ENCODE measurements at places on chromosomes 5 and 9.

- DNase-seq: no peak
Observed at GRCh38 chr9:33946779-33947535, 101.7 kb downstream of the UBAP2 start.

DNA sequence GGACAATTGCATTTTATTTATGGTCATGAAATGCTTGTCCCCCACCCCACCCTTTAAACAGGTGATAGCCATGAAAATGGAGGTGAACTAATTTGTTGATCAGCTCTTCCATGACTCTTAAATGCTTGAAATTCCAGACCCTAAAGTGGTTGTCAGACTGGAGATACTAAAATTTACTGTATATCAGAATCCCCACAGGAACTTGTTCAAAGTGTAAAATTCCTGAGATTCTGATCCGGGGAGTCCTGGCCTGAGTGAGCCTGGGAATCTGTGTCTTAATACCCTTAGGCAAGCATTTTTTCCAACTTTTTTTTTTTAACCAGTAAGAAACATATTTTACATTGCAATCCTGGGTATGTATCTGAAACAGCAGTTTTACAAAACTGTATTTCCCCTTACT, 4.7 kb downstream of the SKP2 start:
- no peak for DNase-seq

- no peak for DNase-seq
Observed at GRCh38 chr9:128362774-128363173, 8.4 kb upstream of the URM1 start.

DNA sequence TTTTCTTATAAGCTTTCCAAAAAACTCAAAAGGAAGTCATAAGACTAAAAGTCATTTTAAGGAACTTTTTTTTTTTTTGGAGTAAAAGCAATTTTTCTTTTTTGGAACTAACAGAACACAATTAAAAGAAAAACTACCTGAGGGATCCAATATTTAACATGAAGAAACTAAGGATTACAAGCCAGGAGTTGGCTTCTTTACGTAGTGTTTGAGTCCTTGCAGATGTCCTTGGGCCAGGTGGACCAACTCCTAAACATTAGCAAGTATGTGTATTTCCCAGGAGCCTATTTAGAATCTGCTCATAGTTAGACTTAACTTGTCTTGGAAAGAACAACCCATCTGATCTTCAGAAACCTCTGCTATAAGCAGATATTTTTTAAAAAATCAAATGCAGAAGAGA, 154.1 kb upstream of the EFNA5 start:
- DNase-seq: no peak

GRCh38 chr9:6109986-6110385, 94.6 kb upstream of the RANBP6 start:
- no peak for DNase-seq

DNA sequence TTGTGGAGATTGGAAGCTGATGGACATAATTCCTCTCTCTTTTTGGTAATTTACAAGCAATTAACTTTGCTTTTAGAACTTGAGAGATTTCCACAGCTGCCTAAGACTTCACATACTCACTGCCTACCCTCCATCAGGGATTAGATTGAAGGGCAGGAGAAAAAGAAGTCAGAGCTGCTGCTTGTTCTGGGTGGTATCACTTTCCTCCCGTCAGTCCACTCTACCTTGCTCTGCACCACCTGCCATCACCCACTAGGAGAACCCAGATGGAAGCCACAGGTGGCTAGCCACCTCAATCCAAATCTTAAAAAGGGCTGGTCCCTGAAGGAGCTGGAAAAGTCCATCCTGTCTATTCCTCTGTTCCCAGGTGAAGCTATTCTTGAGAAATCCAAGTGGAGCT, 10.5 kb downstream of the IRF1 start:
- no peak for DNase-seq
